ENCODE measurements at places on chromosomes 2 and 18. TPM values are rescaled to one million over a fixed set of nuclear protein-coding genes. Genes with fewer than 3 reads are reported as not detected.
A peak's percentile ranks its signal among the peaks of the same experiment; 100 is the strongest.

IL36G gene
- total RNA-seq: not detected

DNA sequence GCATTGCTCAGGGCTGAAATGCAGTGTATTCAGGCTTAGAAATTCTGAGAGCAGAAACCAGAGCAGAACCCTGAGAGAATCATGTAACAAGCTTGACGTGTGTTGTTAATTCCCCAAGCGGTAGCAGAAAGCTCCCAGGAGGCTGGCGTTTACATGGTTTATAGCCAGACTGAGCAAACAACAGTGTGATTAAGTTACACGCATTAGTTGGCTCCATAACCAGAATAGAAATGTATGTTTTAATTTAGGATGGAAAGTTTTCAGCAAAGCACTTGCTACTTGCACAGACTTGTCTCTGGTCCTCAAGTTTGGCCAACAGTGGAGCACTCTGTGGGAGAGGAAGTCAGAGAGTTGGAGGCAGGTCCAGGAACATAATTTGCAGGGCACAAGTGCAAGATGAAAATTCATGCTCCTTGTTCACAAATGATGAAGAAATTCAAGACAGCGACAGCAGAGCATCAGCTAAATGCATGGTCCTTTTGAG lies 69.3 kb downstream of the MAPK4 start:
- DNase-seq: no peak

GRCh38 chr18:80204142-80204541 lies 43.2 kb downstream of the PARD6G start:
- DNase-seq: no peak

RPS27A gene
- total RNA-seq: 706 TPM

- no peak for DNase-seq
Measured at GRCh38 chr2:145638675-145639074, 1118.8 kb upstream of the ZEB2 start.

DNA sequence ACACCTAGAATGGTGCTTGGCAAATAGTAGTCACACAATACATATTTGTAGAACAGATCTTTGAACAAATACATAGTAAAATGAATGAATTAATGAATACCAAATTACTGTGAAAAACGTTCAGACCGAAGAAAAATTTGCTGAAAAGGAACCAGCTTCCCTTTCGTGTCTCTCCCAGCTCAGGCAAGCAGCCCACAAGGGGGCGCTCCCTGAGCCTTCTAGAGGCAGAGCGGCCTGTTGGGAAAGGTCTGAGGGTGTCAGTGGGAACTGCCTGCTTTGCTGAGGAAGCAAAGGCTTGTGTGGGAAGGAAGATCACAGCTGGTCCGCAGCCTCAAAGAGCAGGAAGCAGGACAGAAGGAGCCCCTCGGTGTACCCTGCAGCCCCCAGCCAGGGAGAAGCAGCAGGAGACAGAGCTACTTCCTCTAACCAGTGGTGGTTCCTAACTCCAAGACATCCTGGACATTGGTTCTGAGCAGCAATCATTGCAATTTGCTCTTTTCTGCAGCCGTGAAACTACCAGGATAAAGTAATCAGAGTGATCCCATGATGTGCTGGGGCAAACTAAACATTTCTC lies 231.1 kb downstream of the ANKRD30B start:
- peak; percentile 65 for DNase-seq

DSG1 gene
- total RNA-seq: not detected

CAB39 gene
- 78.9 TPM for total RNA-seq

GRCh38 chr2:44930274-44931197 lies 11.0 kb upstream of the SIX3 start:
- no peak for DNase-seq

MAPK4 gene
- total RNA-seq: 7.0 TPM

- DNase-seq: no peak
Measured at GRCh38 chr2:120770641-120771040, 35.0 kb downstream of the GLI2 start.

GRCh38 chr18:48777026-48777743 lies 173.6 kb downstream of the SMAD7 start:
- DNase-seq: peak; percentile 86

- no peak for DNase-seq
Measured at GRCh38 chr2:131584380-131584779, 56.7 kb downstream of the CCDC74A start.

DNA sequence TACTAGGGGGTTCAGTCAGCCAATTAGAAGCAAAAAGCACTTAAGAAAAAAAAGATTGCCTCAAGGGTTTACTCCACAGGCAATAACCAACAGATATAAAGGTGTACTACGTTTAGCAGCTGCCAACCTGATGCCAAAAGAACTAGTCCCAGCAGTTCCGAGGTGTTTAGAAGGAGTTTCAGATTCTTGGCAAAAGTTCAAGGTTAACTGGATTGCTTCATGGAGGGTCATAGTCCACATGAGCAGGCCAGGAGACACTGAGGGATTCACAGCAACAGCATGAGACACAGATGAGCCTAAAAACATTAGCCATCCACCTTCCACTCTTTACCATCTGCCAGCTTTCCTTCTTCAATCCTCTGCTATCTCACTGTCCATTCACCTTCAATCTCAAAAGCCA lies 4.9 kb upstream of the DNAH7 start:
- DNase-seq: no peak

- DNase-seq: no peak
Measured at GRCh38 chr18:46414863-46415262, 242.2 kb downstream of the LOXHD1 start.
